ENCODE measurements at places on chromosomes 12 and 14.

GRCh38 chr14:61065656-61066055 is 84.6 kb downstream of the SLC38A6 start:
- DNase-seq: no peak

DNA sequence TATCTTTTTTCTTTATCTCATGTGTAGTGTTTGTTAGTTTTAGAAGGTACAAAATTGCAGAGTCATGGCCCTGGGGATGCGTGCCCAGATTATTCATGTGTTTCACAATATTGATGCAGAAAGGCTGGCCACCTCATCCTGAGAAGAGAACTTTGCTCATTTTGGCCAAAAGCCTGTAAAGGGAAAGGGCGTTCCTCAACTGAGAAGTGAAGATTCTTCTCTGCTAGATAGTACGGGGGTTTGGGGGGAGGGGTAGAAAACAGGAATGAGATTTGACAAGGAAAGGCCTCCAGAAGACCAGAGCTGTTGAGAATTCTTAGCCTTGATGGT is 1.7 kb downstream of the MGST1 start:
- DNase-seq: no peak

DNA sequence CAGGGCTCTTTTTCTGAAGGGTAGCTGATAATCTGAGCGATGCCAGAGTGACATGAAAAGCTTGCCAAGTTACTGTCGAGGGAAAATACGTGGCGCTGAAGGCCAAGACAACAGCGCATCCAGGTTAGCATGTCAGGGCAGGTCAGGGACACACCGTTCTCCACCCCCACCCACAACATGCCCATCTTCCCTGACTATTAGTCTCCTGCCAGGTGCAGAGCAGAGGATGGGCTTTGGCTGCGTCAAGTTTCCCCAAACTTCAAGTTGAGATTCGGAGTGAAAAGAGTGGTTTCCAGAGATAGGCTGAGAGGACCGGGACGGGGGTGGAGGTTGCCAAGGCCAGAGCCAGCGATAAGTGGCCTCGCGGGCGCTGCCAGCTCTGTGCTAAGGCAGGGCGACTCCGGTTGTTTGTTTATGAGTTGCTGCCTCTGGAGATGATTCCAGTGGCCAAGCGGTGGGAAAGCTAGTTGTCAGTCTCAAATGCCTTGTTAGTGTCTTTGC is 1.7 kb downstream of the TRHDE start:
- DNase-seq: no peak

DNA sequence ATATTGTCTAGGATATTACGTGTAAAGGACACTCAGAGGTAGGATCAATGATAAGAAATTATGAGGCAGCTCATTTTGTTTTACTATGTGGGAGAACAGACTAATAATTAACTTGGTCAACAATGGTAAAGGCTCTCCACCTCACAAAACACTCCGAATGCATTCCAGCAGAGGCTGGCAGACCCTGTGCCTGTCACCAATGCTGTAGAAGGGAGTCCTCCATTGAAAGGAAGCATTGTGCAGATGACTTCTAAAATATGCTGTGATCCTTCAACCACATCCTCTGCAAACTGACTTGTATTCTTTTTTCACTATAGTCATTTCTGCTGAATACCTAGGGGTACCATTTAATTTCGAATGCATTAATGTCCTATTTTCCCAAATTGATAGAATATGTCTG is 119.6 kb upstream of the EEA1 start:
- DNase-seq: no peak

DNA sequence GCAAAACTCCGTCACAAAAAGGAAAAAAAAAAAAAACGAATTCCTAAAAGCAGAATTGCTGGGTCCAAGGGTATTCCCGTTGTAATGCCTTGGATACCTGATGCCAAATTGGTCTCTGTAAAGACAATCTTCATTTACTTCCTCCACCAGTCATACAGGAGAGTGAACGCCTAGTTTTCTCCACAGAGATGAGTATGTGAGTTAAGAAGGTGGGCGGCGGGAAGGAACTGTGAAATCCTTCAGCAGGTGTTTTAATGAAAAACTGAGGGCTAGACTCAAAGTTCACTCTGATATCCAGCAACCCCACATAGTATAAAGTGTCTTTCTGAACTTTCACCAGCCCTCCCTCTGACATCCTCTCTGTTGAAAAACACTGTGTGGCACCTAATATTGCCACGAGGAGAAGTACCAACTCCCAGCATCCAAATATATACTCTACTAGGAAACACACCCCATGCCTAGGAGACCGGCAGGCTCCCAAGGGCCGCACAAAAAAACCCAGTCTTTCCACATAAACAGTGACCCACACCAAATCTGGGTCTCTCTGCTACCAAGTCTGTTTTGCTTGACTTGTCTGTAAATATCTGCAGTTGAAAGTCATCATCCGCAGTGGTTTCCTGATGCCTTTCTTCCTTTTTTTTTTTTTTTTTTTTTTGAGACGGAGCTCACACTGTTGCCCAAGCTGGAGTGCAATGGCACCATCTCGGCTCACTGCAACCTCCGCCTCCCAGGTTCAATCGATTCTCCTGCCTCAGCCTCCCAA is 30.3 kb upstream of the FOXN3 start:
- no peak for DNase-seq

- DNase-seq: no peak
These were observed 206.9 kb downstream of the TTC7B start for GRCh38 chr14:90609376-90609775.

- DNase-seq: no peak
These were observed 466.5 kb downstream of the TMTC2 start for GRCh38 chr12:83153177-83153576.

GRCh38 chr12:46562625-46563225 is 190.2 kb upstream of the SLC38A2 start:
- no peak for DNase-seq

DNA sequence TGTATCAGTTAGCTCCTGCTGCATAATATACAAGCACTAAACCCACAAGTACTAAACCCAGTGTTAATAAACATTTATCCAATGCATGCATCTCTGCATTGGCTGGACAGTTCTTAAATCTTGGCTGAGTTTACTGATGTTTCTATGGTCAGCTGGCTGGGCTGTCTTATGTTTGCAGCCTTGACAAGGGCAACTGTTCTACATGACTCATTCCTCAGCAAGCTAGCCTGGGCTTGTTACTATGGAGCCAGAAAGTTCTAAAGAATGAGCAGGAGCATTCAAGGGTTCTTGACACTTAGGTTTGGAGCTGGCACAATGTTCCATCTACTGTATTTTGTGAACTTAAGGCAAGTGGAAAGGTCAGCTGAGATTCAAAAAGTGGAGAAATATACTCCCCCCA is 199.1 kb downstream of the GLT1D1 start:
- DNase-seq: no peak

DNA sequence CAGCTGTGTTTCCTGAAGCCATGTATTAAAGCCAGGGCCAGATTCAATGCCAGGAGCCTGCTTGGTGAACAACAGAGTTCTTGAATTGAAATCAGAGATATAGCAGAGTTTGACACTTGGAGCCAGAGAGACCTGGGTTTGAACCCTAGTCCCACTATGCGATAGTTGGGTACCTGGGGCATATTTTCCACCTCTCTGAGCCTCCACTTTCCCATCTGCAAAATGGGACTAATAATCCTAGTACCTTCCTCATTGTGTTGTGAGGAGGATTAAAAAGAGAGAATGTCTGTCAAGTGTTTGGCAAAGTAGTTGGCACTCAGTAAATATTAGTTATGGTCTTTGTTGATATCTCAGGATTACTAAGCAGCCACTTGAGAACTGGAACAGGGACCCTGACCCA is 6.0 kb upstream of the HRK start:
- DNase-seq: no peak

GRCh38 chr14:75614179-75614578 is 35.8 kb downstream of the FLVCR2 start:
- no peak for DNase-seq

DNA sequence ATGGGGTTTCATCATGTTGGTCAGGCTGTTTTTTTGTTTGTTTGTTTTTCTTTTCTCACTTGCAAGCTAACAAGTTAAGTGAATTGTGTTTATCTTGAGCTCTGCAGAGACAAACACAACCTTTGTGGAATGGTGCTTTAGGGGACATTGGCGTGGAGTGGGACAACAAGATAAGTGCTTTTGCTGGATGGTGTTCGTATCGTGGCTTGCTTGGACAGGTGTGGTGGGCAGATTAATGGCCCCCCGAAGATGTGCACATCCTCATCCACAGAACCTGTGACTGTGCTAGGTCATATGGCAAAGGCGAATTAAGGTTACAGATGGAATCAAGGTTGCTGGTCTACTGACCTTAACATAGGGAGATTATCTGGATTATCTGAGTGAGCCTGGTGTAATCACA is 7.0 kb downstream of the MLXIP start:
- no peak for DNase-seq

GRCh38 chr14:31877255-31877798 is 199.8 kb upstream of the ARHGAP5 start:
- no peak for DNase-seq

DNA sequence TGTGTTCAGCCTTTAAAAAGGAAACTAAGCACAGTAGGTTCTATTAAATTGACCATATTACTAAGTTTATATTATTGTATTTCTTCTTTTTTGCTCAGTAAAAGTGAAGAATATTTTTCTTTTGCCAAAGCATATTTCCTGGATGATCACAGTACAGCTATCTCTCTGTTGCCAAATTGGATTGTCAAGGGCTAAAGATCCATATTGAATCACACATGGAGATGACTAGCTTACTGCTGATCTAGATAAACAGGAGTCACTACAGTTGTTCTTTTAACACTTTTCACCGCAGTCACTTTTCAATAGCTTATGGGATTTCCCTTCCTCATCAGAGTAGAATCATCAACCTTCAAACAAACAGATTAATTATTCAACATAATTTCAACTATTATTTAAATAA is 78.6 kb downstream of the LRRC9 start:
- DNase-seq: no peak

DNA sequence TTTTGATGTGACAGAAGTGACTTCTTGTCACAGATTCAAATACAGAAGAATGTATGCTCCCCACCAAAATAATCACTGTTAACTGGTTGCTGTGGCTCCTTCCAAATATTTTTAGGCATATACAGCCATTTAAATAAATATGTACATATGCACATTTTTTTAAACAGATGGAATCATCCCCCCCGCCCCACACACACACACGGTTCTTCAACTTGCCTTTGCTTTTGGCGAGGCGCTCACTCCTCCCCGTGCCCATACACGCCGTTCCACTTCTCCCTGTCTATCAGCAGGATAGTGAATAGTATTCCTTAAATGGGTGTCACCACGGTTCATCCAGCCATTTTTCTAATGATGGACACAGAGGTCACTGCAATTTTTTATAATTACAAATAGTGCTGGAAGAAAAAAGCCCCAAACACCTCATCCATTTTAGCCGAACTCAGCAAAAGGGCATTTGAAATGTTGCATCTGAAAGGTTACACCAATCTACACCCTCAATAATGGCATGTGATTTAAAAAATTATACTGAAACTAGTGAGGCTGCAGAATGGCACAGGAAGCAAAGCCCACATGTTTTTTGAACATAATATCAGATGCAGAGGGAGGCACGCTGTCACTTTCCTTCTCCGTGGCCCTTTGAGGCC is 39.2 kb upstream of the MEG3 start:
- no peak for DNase-seq

DNA sequence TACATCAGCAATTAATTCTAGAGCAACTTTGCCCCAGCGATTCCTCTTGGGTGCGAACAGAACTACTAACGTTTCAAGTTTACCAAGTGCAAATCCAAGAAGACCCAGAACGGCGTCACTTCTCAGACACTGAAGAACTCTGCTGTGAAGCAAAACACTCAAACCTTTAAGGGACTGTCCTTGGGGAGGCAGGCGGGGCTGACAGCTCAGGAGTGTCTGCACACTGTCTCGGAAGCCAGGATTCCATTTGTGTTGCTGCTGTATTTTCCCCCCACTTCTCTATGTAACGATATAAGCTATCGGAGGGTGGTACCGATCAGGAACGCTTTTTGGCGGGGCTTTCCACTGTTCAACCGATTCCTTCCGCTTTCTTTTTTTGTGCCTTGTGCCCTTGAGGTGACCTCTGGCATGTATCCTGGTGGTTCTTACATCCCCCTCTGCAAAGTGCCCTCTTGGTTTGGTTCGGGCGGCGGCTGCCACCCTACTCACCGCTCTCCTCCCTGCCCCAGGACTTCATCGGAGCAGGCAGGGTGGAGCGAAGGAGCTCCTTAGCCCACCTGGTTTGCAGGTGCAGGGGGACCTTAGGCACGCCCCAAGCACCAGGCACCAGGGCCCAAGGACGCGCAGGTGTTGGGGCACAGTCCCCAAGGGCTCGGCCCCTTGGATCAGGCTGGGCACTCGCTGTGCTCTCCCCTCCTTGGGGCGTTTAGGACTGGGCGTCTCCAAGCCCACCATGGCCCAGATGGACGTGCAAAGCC is 19.2 kb upstream of the MLXIP start:
- DNase-seq: no peak

DNA sequence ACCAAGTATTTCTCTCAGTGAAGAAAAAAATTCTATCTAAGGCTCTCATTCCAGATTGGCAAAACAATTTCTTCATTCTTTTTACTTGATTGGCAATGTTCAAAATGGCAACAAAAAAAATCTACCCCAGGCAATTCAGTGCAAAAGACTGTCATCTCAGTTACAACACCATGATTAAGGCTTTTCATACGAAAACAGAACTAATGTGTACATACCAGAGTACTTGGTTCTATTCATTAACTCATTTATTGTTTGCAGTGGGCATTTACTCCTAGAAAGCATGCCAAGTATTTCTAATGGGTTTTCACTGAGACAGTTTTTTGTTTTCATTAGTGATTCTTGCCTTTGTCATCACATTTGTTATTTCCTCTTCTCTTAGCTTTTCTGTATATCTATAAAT is 33.0 kb downstream of the DBX2 start:
- DNase-seq: no peak

DNA sequence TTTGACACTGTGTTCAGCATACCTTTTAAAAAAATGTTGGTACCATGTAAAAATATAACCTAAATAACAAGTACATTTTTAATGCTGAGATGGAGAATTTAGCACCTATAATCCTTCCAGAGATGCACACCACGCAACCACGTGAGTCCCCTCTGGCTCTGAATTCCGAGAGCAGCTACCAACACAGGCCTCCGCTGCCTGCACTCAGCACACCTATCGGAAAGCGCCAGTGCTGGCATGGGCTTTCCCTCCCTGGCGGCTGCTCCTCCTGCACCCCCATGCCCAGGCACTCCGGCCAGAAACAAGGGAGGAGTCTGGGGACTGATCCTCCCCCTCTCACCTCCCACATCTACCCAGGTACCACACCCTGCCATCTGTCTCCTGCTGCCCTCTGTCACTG is 47.0 kb downstream of the ITPK1 start:
- no peak for DNase-seq

- no peak for DNase-seq
These were observed 36.1 kb downstream of the TMCC3 start for GRCh38 chr12:94614288-94614721.

DNA sequence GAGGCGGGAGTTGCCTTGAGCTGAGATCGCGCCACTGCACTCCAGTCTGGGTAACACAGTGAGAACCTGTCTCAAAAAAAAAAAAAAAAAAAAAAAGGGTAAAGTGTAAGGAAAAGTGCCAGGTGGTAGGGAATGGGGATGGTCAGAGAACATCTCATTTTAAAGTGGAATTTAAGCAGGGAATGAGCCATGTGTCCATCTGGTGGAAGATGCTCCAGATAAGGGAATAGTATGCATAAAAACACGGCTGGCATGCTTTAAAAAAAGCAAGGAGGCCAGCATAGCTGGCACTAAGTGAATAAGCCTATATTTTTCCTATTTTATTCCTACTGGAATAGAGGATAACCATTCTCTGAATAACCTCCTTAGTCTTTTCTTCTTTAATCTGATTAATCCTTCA is 33.7 kb downstream of the FAM186A start:
- DNase-seq: no peak

All from activated CD4-positive, alpha-beta T cell treated with anti-CD3 and anti-CD28 coated beads, Interleukin-2, amount 50 U/mL, for 48 hours (primary cell).